ENCODE measurements at places on chromosomes 1 and 21.

DNA sequence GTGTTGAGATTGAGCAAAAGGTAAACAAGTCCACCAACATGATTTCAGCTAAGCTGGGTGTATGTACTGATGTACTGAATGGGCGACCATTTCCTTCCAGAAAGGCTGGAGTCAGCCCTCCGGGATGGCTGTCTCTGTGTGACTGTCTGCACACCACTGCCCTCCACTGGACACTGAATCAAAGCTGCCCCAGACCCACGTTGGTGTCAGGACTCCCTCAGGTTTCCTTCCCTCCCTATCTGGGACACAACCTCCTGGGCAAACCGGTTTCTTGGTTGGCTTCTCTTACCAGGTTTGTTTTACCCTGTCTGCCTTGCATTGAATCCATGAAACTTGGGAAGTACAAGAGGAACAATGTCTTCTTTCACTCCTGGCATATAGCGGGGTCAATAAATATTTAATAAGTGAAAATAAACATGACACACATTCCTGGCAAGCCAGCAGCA lies 5.3 kb upstream of the SRP9 start:
- H3K4me3 ChIP-seq, result no peak overlapping the region
- no peak overlapping the region for H3K27ac ChIP-seq
- no peaks in the 10 kb centered on the region for H3K36me3 ChIP-seq

DNA sequence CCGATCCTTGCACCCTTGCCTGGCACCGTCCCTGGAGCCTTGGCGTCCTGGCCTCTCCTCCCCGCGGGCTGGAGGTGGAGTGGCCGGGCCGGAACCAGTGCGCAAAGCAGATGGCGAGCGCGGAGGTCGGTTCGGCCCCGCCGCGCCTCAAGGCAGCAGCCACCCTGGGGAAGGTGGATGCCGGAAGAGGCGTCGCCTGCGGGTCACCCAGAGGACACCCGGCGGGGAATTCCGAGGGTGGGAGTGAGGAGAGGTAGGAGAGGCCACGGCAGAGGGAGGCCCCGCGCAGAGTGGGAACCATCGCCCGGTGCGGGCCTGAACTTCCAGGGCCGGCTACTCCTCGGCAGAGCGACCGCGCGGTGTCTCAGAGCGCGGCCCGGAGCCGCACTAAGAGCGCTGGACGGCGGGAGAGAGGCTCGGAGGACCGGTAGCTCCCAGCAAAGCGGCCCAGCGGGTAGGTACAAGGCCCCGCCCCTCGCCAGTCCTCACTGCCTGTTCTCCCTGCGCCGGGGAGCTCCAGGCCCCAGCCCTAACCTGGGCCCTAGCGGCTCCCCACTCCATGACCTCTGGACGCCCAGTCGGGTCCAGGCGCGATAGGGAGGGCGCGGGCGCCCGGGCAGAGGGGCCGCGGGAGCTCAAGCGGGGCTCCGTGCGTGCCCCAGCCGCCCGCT lies at the start of gene RNF207:
Gene RNF207, plus strand, starts transcription at position 271 of the 671 bp plus-strand sequence. CDS start 417 bp downstream, outside the sequence.
- H3K4me1 ChIP-seq, result peaks cover 12% of the 10 kb centered on the region
- peak within 1 kb of the TSS; percentile 47 for H3K4me3 ChIP-seq
- no peaks in the 10 kb centered on the region for H3K36me3 ChIP-seq
- DNase-seq, result peak; percentile 56
- H3K27me3 ChIP-seq, result peaks cover 12% of the 10 kb centered on the region
- peak within 1 kb of the TSS; percentile 73 for H3K27ac ChIP-seq

DNA sequence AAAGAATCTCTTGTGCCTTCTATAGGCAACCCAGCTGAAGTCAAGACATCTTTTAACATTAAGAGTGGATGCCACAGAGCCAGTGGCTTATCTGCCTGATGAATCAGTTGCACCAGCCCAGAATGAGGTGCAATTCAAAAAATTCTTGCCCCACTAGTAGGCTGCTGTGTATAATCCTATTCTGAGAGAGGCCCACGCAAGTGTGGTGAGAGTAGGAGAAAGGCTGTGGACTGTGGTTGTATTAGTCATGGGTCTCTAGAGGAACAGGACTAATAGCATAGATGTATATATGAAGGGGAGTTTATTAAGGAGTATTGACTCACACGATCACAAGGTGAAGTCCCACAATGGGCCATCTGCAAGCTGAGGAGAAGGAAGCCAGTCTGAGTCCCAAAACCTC lies 216.4 kb downstream of the LTN1 start:
- H3K4me1 ChIP-seq, result no peaks in the 10 kb centered on the region
- H3K27me3 ChIP-seq, result no peaks in the 10 kb centered on the region
- no peak for DNase-seq

DNA sequence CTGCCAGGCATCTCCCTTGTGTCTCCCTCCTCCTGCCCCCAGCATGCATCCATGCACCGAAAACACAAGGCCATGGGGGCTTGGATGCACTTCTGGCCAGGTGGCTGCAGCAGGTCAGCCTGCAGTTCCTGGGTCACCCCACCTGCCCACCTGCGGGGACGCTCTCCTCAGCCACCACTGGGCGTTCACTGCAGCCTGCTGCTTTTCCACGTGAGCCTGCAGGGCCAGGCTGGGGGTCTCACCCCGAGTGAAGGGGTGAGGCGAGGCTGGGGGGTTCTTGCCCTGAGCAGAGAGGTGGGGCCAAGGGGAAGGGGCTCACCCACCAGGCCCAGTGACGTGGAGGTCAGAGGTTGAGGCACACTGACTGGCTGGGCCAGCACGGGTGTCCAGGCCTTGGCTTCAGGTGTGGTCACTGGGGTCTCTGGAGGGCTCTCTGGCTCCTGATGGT lies 64.6 kb downstream of the WNT9A start:
- H3K36me3 ChIP-seq, result no peaks in the 10 kb centered on the region
- DNase-seq, result no peak

DNA sequence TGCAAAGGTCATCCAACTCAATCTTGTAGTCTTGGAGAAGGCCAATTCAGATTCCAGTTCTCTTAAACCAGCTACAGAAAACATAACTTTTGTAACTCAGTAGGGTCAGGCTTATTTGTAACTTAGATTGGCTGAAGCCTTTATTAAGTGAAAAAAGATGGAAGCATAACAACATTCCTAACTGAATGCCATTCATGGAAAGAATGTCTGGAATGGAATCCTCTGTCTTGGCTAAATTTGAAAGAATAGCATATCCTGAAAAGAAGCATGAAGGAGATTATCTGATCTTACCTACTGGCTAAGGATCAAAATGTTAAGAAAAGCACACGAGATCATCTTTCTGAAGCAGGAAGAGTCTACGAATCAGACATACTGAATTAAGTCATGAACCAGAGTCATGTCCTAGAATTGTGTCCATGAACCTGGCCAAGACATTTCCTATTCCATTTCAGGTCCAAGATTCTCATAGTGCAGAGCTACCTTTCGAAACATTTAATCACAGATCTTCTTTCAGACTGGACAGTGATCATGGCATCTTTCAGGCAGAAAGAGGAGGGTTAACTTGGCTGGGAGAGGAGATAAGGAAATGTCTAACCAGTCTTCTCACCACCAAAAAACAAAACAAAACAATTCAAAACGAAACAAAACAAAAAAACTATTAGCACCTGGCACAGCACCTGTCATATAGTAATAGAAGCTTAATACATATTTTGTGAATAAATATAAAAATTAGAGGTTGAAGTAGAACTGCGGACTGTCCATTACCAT lies 75.6 kb downstream of the XCL2 start:
- no peaks in the 10 kb centered on the region for H3K36me3 ChIP-seq
- DNase-seq, result no peak
- H3K4me3 ChIP-seq, result peak overlapping the region; percentile 34
- H3K27ac ChIP-seq, result no peak overlapping the region

- H3K4me3 ChIP-seq, result no peak overlapping the region
- H3K27ac ChIP-seq, result no peak overlapping the region
- H3K4me1 ChIP-seq, result no peaks in the 10 kb centered on the region
These were observed 437.5 kb upstream of the VAMP3 start for GRCh38 chr1:7333620-7334019.

DNA sequence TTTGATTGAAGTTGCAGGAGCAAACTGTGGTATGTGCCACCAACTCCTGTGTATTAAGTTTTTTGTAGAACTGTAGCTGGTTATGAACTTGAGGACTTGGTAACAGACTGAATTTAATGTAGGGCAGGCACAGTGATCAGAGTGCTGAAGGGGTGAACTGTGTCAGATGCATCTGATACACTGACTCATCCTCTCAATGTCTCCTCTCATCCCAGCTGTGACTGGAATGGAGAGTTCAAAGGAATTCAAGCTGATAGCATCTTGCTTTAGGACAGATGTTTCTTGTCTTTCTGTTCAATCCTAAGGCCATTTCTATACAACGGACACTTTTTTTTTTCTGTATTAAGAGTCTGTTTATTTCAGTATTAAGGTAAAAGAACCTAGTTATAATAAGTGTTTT lies 25.0 kb upstream of the GBP1 start:
- no peaks in the 10 kb centered on the region for H3K27me3 ChIP-seq
- DNase-seq, result no peak
- H3K4me3 ChIP-seq, result no peak overlapping the region
- no peaks in the 10 kb centered on the region for H3K36me3 ChIP-seq
- no peak overlapping the region for H3K27ac ChIP-seq

All from CD8-positive, alpha-beta memory T cell (primary cell).